ENCODE measurements at places on chromosomes 11 and 22.

GRCh38 chr11:86211619-86212018 is 32.9 kb upstream of the EED start:
- DNase-seq = no peak

- peak; percentile 39 for DNase-seq
These were observed 4.6 kb downstream of the AP5B1 start for GRCh38 chr11:65776196-65776595.

DNA sequence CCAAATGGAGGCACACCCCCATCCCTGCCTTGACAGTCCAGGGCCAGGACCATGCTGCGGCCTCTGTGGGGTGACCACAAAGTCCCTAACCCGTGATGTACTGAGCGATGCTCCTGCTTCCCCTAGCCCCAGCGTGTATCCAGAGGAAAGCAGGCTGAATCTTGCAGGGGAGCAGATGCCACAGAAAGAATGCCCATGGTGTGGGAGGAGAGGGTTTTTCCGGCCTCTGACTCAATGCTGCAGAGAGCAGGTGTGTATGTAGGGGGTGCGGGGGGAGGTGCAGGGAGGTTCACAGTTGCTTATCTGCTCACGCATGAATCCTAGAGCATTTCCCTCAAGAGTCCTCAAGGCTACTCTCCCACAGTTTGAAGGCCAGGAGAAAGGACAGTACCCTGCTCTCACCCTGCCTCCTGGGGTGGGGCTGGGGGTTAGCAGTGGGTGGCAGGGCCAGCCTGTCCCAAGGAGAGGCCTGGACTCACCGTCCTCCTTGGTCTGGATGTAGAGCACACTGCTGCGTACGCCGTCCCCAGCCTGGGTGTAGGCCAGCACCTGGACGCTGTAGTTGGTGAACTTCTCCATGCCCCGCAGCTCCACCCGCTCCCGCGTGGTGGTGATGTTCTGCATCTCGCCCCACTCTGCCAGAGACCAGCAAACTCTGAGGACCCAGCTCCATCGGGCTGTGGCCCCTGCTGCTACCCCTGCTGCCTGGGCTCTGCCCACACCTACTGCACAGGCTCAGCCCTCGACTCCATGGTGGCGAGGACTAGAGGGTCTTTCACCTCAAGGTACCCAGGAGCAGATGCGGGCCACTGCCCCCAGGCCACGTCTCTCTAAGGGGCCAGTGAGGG is 130.8 kb downstream of the CEP164 start:
- DNase-seq = no peak

GRCh38 chr22:35452810-35453743 is 53.1 kb downstream of the MCM5 start:
- no peak for DNase-seq

DNA sequence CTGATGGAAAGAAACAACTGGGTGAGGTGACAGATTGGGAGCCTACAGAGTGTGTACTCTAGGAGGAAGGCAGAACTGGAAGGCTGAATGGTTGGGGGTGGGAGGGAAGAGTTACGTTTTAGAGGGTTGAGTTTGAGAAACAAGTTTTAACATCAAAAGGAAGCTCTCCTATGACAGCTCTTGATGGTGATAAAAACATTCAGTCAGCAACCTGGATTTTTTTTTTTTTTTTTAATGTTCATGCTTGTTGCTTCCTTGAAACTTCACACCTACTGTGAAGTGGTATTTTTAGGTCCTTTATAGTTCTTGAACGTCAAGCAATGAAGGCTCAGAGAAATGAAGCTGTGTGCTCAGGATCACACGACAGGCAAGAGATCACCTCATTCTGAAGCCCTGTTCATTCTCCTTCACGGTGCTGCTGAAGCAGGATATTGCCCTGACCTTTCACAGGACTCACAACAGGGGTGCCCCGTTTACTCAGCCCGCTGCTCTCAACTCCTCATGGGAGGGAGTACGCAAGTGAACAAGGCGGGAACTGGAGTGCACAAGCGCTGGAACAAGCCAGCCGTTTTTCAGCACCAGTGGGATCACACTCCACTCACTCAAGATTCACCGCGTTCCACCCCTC is 1.6 kb upstream of the TMEM109 start:
- no peak for DNase-seq

DNA sequence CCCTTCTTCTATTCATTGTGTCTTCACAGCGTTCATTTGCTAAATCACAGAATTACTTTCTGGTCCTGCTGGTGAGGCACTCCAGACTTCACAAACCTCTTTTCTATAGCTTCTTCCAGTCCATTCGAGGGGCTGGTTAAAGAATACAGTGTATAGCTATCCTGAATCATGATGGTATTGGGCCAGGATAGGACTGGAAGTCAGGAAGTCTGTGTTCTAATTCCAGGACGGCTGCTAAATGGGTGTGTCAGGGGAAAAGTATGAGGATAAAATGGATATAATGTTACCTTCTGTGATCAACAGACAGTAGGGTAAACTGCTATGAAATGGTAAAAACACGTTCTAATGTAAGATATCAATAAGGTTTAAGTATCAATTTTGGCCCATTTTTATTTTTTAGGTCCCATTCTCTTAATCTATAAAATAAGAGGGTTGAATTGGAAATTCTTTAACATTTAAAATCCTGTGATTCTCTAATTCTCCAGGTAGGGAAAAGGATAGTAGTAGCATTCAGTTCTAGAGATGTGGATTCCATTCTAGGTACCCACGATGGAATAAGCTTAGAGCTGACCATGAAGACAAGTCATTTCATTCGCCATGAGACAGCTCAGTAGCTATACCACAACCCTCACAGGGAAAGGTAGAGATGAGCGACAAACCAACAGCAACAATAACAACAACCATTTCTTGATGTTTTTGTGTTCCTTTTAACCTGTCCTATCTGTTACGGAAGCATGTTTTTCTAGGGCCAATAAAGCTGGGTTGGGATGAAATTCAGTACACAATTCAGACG is 96.1 kb downstream of the SLC1A2 start:
- DNase-seq = peak; percentile 53

- no peak for DNase-seq
These were observed 648.0 kb upstream of the KIRREL3 start for GRCh38 chr11:127648583-127648982.

DNA sequence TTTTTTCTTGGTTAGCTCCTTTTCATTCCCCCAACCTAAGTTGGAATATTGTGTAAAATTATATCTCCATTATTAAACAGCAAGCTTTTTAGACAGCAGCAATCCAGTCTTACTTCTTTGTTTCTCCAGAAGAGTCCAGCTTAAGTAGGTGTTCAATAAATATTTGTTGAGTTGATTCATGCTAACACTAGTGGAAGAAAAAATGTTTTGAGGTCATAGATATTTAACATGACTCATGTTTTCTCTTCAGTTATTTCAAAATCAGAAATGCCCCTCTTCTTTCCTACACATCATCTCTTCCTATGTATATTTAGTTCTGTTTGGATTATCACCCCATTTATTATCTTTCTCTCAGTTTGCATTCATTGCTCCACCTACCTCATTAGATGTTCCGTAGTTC is 20.3 kb downstream of the CCDC83 start:
- DNase-seq = peak; percentile 77

- DNase-seq = peak; percentile 91
These were observed 6.0 kb upstream of the MALAT1 start for GRCh38 chr11:65492637-65493366.

DNA sequence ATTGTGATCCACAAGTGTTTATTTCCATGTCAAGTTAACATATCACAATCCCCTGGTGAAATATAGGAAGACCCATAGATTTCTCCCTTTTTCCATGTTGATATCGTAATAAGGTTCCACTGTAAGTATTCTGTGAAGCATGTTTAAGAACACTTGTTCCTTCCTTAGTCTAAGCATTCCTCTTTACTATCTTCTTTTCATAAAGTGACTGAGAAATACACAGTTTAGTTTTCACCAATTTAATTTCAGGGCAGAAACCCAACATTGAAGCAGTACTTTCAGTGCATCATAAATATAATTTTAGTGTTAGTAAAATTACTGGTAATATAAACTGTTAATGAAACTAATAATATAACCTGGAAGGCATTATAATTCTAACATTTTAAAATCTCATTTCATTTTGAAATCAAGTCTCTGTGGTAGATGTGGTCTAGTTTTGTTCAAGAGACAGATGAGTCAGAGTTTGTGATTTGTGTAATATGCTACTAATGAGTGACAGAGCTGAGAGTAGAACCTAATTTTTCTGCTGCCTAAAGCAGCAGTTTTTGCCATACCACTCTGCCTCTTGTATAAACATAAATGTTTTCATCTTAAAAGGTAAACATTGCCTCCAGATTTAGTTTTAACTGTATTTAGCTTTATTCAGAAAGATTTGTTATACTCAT is 79.4 kb downstream of the ATM start:
- DNase-seq = peak; percentile 40

GRCh38 chr11:114056409-114056808 is 3.1 kb upstream of the ZBTB16 start:
- DNase-seq = no peak

GRCh38 chr11:32115446-32115845 is 24.6 kb downstream of the RCN1 start:
- no peak for DNase-seq

- no peak for DNase-seq
These were observed 310.2 kb downstream of the DLG2 start for GRCh38 chr11:85316967-85317366.

- DNase-seq = peak; percentile 28
These were observed 460.0 kb downstream of the BUD13 start for GRCh38 chr11:116312570-116313391.

- peak; percentile 7 for DNase-seq
These were observed 677 bp downstream of the DYNC2H1 start for GRCh38 chr11:103109818-103110388.

- DNase-seq = peak; percentile 40
These were observed 70.8 kb downstream of the PANX1 start for GRCh38 chr11:94199136-94200130.

DNA sequence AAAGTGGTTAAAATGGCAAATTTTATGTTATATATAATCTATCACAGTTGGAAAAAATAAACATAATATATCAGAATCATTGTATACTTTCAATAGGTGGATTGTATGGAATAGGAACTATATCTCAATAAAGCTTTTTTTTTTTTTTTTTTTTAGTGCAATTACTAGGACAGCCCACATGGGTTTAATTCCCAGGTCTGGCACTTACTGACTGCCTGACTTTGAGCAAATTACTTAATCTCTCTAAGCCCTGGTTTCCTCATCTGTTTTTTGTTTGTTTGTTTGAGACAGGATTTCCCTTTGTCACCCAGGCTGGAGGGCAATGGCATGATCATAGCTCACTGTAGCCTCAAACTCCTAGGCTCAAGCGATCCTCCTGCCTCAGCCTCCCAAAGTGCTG is 26.1 kb upstream of the BAIAP2L2 start:
- peak; percentile 56 for DNase-seq

- DNase-seq = no peak
These were observed 12.6 kb upstream of the MRPL23 start for GRCh38 chr11:1934335-1935155.
